Esophagus squamous epithelium (tissue), 5 donors: ENCODE measurements at places on chromosomes 7 and 10.

- DNase-seq = no peak
- no peak overlapping the region for H3K4me3 ChIP-seq
- no peaks in the 10 kb centered on the region for H3K4me1 ChIP-seq
- no peaks in the 10 kb centered on the region for H3K27me3 ChIP-seq
These were observed 45.3 kb downstream of the RCC1L start for GRCh38 chr7:75028299-75028698.

GRCh38 chr7:66043681-66044497 is 31.7 kb upstream of the ASL start:
- no peak for DNase-seq
- peaks cover 16% of the 10 kb centered on the region for H3K4me1 ChIP-seq
- no peaks in the 10 kb centered on the region for H3K27me3 ChIP-seq
- H3K36me3 ChIP-seq = no peaks in the 10 kb centered on the region
- peak overlapping the region; percentile 35 for H3K4me3 ChIP-seq

- H3K36me3 ChIP-seq = peaks cover 59% of the 10 kb centered on the region
- DNase-seq = no peak
- no peak overlapping the region for H3K4me3 ChIP-seq
- no peaks in the 10 kb centered on the region for H3K4me1 ChIP-seq
- H3K27me3 ChIP-seq = no peaks in the 10 kb centered on the region
These were observed 19.1 kb upstream of the HKDC1 start for GRCh38 chr10:69201045-69201444.

DNA sequence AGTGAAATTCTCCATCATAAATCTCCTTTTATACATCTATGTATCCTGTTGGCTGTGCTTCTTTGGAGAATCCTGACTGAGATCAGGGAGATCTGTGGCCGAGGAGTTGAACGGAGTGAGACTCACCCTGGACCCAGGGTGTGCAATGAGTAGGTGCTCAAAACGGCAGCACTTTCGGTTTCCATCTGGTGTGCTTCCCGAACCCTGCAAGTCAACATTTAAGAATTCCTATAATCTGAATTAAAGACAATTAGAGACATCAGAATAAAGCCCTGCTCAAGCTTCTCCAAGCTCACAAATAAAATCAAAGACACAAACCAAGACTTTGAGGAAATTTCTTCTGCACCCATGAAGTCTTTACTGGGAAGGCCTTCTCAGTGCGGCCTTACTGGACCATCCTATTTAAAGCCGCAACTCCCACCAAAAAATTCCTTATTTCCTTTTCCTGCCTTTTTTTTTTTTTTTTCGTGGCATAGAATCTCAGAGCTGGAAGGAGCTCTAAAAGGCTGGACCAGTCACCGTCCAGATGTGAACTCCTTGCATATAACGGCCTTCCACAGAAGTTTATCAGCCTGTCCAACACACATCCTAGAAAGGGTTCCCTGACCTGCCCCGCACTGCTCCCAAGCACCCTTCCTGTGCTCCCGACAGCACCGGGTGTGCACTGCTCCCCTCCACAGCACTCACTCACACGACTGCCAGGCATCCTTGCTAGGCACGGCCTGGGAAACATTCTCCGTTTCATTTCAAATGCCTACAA is 29.7 kb downstream of the GNA12 start:
- H3K4me3 ChIP-seq = no peak overlapping the region
- DNase-seq = no peak
- peak overlapping the region; percentile 17 for H3K27ac ChIP-seq
- no peaks in the 10 kb centered on the region for H3K36me3 ChIP-seq
- H3K4me1 ChIP-seq = peaks cover 43% of the 10 kb centered on the region
- H3K27me3 ChIP-seq = no peaks in the 10 kb centered on the region

- H3K27ac ChIP-seq = no peak overlapping the region
- no peaks in the 10 kb centered on the region for H3K36me3 ChIP-seq
- no peaks in the 10 kb centered on the region for H3K4me1 ChIP-seq
- H3K27me3 ChIP-seq = no peaks in the 10 kb centered on the region
- H3K4me3 ChIP-seq = no peak overlapping the region
These were observed 54.9 kb downstream of the KCNH2 start for GRCh38 chr7:150923196-150923595.

DNA sequence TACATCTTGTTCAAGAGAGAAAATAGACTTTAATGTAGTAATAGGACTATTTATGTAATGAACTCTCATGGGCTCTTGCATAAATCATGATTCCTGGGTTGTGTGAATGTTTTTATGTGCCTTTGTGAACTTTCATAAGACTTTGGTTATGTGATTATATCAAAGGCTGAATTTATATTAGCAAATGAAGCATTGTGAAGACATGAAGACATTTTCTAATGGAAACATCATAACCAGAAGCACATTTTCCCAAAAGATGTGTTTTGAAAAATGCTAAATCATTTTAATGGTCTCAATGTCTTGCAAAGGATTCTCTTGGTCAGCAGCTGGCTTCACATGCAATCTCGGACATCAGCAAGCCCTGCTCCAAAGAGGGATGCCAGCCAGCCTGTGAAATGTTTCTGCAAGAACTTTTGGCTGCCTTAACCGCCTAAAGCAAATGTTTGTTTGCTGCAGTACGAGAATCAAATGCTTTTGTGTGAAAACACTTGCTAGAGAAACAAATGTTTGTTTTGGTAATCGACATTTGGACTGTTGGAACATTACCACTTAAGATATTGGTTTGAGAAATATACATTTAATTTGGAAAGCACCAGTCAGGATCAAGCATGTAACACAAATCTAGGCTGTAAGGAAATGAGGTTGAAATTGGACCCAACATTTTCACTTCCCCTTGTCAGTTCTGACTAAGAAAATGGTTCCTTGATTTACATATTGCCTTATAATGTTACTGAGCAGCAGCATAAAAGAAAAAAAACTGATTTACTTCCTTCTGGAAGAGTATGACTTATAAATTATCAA is 102.1 kb downstream of the RTKN2 start:
- no peaks in the 10 kb centered on the region for H3K36me3 ChIP-seq
- H3K27me3 ChIP-seq = no peaks in the 10 kb centered on the region
- no peak overlapping the region for H3K4me3 ChIP-seq
- no peaks in the 10 kb centered on the region for H3K4me1 ChIP-seq
- DNase-seq = no peak
- peak overlapping the region; percentile 15 for H3K27ac ChIP-seq

- no peaks in the 10 kb centered on the region for H3K4me1 ChIP-seq
These were observed 541.6 kb upstream of the FZD8 start for GRCh38 chr10:36183726-36184125.

DNA sequence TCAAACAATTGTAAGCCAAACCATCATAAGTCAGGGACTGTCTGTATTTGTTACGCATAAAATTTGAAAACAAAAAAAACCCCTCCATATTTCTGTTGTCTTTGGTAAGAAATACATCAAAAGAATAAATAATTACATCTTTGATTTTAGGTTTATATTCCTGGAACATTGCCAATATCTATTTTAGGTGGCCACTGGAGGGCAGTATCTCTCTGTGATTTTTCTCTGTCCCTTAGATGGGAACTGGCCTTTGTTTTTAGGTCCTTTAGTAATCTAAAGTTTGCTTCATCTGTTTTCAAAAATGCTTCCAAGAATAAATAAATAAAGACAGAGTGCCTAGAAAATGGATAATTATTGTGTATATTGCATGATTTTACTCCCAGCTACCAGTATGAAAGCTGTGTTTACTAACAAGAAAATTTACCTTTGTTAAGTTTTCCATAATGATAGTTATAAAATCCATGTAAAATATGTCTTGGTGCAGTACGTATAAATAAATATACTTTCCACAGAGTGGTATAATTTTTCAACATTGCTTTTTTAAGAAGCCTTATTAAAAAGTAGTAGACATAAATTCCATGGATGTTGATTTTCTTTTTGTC is 64.2 kb downstream of the PHYHIPL start:
- no peaks in the 10 kb centered on the region for H3K36me3 ChIP-seq
- DNase-seq = no peak
- H3K4me3 ChIP-seq = no peak overlapping the region
- no peak overlapping the region for H3K27ac ChIP-seq

GRCh38 chr7:96686305-96686704 is 23.3 kb downstream of the SEM1 start:
- no peaks in the 10 kb centered on the region for H3K4me1 ChIP-seq
- no peaks in the 10 kb centered on the region for H3K27me3 ChIP-seq
- H3K36me3 ChIP-seq = no peaks in the 10 kb centered on the region
- H3K4me3 ChIP-seq = no peak overlapping the region

DNA sequence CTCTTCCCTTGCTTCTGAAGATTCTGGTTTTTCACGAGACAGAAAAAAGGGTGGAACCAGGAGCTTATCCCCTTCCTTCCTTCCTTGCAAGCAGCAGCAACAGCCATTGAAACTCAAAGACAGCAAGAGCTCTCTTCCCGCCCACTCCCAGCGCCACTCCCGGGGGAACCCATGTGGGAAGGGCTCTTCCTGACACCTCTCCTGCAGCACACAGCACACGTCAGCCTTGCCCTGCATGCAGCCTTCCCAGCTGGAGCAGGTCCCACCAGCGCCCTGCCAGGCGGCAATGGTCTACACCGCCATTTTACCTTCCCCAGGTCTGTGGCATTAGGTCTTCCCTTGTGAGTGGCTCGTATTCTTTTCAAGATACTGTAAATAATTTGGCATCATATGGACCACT is 161.8 kb downstream of the MGMT start:
- DNase-seq = no peak
- H3K4me1 ChIP-seq = no peaks in the 10 kb centered on the region
- H3K36me3 ChIP-seq = no peaks in the 10 kb centered on the region

DNA sequence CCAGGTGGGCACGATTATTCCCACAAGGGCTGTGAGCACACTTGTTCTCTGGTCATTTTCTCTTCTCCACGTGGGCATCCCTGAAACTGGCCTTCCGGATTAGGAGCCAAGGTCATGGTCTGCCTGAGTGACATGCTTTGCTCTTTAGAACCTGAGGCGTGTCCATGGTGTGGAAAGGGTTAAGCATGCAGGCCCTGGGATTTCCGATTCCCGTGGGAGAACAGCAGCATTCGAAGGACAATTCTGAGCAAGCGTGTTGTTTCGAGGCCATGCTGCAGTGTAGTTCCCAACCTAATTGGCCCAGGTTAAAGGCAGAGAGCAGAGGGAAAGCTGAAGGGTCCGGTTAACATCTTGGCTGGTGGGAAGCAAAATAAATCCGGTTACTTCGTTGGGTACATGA is 245.9 kb downstream of the SKAP2 start:
- DNase-seq = no peak
- H3K27ac ChIP-seq = no peak overlapping the region
- peaks cover 2% of the 10 kb centered on the region for H3K27me3 ChIP-seq
- H3K4me1 ChIP-seq = peaks cover 4% of the 10 kb centered on the region

GRCh38 chr10:129442866-129443265 is 24.2 kb upstream of the MGMT start:
- H3K27me3 ChIP-seq = no peaks in the 10 kb centered on the region
- no peaks in the 10 kb centered on the region for H3K36me3 ChIP-seq
- DNase-seq = no peak
- no peaks in the 10 kb centered on the region for H3K4me1 ChIP-seq
- no peak overlapping the region for H3K27ac ChIP-seq
- no peak overlapping the region for H3K4me3 ChIP-seq

DNA sequence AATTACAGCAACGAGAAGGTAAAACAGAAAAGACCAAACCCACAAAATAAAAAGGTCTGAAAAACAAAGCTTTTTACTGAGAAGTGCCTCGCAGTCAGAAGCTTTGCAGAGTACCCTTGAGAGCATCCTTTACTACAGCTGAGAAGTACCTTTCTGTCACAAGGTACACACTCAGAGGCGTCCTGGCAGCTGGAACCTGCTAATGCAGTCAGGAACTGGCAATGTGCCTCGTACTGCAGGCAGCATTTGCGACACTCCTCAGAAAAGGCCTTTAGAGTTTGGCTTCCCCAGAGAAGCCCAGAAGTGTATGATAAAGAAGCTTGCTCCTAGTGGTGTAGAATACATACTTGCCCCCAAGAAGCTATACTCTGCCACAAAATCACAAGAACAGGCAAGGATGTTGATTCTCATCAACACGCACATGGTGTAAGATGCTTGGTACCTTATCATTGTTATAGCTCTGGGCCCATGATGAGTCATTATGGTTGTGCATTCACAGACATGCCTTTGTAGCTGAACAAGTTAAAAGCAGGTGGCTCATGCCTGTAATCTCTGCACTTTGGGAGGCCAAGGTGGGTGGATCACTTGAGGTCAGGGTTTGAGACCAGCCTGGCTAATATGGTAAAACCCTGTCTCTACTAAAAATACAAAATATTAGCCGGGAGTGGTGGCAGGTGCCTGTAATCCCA is 2.0 kb upstream of the GTPBP4 start:
- H3K36me3 ChIP-seq = no peaks in the 10 kb centered on the region
- no peak overlapping the region for H3K27ac ChIP-seq
- H3K4me3 ChIP-seq = no peak overlapping the region
- H3K4me1 ChIP-seq = peaks cover 48% of the 10 kb centered on the region
- no peaks in the 10 kb centered on the region for H3K27me3 ChIP-seq
- DNase-seq = no peak

- H3K4me1 ChIP-seq = peaks cover 41% of the 10 kb centered on the region
- H3K27me3 ChIP-seq = no peaks in the 10 kb centered on the region
- no peaks in the 10 kb centered on the region for H3K36me3 ChIP-seq
- no peak overlapping the region for H3K4me3 ChIP-seq
- no peak for DNase-seq
These were observed 39.4 kb downstream of the BTBD16 start for GRCh38 chr10:122310311-122311050.

GRCh38 chr7:151223728-151224127 is 3.3 kb downstream of the ABCF2 start:
- H3K4me3 ChIP-seq = no peak overlapping the region
- no peaks in the 10 kb centered on the region for H3K27me3 ChIP-seq
- DNase-seq = no peak
- peaks cover 19% of the 10 kb centered on the region for H3K4me1 ChIP-seq
